ENCODE measurements at places on chromosomes 5 and 9.

DNA sequence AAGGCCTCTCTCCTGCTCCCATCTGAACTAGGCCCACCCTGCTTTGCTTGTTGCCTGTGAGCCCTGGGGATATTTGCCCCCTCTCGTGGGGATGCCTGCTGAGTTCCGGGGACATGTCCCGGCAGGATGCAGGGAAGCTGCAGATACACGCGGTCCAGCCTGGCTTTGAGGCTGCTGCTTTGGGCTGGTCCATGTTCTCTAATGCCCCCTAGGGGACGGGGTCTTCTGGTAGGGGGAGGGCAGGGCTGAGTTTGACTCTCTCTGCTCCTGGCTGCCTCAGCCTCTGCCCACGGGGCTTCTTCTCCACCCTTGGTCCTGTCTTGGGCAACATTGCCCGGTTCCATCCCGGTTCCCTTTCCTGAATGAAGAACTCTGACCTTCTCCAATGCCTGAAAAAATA lies 84.9 kb upstream of the ASS1 start:
- ATAC-seq: no peak

- peak; percentile 74 for ATAC-seq
These were observed 2.3 kb downstream of the P4HA2 start for GRCh38 chr5:132225165-132226032.

DNA sequence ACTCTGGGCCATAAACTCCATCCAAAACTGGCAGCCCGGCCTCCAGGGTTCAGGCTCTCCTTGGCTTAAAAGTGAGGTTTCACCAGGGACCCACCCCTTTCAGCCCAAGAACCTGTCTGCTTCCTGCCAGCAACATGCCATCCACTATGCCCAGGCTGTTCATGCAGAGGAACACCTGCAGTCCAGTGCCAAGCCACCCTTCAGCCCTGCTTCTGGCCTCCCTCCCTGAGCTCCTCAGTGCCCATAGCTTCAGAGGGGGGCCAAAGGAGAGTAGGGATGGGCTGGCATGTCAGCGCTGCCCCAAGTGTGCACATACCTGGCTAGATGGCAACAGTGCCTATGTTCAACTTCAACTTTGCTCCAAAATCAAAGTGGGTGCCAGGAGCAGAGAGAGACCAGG lies 166.9 kb upstream of the MRPS30 start:
- ATAC-seq: no peak

DNA sequence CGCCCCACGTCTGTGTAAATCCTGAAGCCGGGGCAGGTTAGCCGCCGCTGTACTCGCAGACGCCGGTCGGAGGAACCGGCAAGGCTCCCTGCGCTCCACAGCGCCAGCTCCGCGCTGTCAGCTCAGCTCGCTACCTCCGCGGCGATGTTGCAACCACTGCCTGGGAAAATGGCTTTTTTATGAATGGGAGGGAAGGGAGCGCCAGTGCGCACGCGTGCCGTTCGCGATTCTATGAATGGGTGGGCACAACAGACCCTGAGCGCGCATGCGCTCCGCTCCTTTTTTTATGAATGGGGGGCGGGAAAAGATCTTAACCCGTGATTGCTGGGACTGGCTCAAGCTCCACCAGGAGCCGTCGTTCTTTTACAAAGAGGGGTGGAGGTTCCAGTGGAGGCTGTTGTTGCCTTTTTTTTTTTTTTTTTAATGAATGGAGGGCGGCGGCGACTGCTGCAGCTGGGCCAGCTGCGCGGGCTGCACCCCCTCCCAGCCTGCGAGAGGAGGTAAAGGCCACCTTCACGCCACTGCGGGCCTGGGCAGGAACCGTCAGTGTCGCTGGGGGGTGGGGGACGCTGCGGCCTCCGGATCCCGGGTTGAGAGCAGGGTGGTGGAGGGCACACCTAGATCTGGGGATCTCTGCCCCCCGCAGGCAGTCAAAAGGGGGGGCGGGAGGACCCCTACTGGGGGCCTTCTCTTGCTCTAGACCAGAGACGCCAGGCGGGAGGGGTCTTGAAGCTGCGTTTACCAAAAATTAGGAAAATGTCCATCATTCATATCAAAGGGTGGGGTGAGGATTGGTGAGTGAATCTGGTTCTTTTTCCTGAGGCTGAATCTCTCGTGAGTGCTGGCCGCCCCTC lies at the start of gene SPRY4:
Gene SPRY4 (minus strand): TSS at position 151 of the 854 bp plus-strand sequence. CDS start 9,913 bp downstream, outside the sequence.
- peak; percentile 82 for ATAC-seq

DNA sequence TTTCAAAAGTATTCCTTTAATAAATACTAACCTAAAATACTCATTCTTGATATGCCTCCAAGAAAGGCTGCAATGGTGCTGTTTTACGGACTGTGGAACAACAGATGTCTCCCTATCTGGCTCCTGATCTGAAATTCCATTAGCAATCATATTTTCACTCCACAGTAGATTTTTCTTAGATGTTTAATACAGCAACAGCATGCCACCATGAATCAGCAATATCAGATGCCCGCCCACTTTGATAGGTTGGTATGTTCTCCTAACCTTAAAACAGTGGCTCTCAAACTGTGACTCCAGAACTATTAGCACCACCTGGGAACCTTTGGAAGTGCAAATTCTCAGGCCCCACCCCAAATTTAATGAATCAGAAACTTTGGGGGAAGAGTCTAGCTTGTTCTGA lies 110.2 kb downstream of the MLLT3 start:
- no peak for ATAC-seq
